ENCODE measurements at places on chromosomes 6 and 20. TPM values are rescaled to one million over a fixed set of nuclear protein-coding genes. Genes with fewer than 3 reads are reported as not detected.
A peak's percentile ranks its signal among the peaks of the same experiment; 100 is the strongest.

GRCh38 chr20:62953839-62954703 lies 1.6 kb downstream of the SLC17A9 start:
- H3K27me3 ChIP-seq: no peaks in the 10 kb centered on the region
- DNase-seq: no peak
- H3K4me1 ChIP-seq: peaks cover 31% of the 10 kb centered on the region
- H3K4me3 ChIP-seq: peak overlapping the region; percentile 51
- H3K36me3 ChIP-seq: peaks cover 17% of the 10 kb centered on the region

DNA sequence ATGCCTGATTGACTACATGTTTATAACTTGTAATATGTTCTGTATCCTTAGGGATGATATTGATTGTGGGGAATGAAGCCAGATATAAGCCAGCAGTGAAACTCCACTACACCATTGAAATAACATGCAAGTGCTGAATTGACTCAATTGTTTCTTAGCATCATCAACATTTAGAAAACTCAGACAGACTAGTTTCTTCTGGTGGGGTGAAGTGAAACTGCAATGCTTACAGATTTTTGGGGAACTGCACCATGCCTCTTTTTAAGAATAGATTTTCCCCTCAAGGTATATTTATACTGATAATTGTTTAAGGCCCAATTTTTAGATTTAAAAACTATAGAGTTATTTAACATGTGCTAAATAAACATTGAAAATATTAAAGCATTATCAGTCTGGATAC lies 1044.6 kb upstream of the EYS start:
- H3K4me3 ChIP-seq: no peak overlapping the region
- no peaks in the 10 kb centered on the region for H3K36me3 ChIP-seq
- no peak overlapping the region for H3K27ac ChIP-seq
- DNase-seq: no peak
- H3K27me3 ChIP-seq: no peaks in the 10 kb centered on the region

DNA sequence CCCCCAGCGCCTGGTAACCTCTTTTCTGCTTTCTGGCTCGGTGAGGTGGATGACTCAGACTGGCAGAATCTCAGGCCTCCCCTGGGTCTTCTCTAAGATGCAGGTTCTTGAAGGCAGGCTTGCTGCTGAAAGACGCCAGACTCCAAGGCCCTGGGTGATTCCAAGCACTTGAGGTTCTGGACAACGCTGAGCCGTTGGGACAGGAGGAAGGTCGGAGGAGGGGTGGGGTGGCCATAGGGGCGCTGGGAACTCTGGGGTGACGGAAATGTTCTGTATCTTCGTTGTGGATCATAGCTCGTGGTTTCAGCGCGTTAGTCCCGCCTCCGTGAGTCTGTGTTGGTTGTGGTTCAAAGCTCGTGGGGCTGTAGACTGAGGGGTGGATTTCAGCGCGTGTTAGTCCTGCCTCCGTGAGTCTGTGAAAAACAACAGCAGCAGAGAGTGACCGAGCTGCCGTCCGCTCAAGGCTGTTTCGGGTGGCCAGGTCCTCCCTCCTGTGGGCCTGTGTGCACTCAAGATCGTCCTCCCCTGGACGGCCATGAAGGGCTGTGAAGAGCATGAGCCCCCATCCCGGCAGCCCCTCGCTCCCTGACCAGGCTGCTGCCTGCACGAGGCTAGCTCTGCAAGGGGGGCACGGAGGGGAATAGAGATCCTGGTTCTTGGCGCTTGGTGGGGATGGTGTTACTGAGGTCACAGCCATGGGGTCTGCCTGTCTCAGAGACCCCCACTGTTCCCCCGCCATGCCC lies 7.7 kb downstream of the NTSR1 start:
- H3K36me3 ChIP-seq: no peaks in the 10 kb centered on the region
- H3K4me3 ChIP-seq: no peak overlapping the region
- H3K27ac ChIP-seq: no peak overlapping the region
- H3K27me3 ChIP-seq: peaks cover under 1% of the 10 kb centered on the region
- no peak for DNase-seq

DNA sequence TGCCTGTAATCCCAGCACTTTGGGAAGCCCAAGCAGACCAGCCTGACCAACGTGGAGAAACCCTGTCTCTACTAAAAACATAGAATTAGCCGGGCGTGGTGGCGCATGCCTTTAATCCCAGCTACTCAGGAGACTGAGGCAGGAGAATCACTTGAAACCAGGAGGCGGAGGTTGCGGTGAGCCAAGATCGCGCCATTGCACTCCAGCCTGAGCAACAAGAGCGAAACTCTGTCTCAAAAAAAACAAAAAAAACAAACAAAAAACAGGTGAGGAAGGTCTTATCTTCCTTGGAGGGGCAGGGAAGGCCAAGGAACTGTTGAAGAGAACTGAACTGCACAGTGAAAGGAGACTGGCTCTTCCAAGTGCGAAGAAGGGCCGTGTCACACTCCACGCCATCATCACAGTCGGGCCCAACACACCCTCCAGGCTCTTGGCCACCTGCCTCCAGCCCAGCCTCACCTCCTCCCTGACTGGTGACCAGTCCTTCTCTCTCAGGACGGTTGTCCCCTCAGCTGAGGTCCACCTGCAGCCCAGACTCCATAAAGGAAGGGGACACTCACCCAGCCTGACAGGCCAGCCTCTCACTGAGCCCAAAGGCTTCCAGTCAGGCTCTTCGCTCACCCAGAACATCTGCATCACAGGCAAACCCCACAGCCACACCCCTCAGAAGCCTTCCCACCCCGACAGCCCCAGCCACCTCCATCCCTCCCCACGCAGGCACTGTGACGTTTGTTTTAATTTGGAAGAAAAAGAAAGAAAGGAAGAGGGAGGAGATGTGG lies 4.1 kb downstream of the ZC3H12D start:
- peaks cover 30% of the 10 kb centered on the region for H3K4me1 ChIP-seq
- no peaks in the 10 kb centered on the region for H3K27me3 ChIP-seq
- H3K36me3 ChIP-seq: no peaks in the 10 kb centered on the region
- no peak for DNase-seq

- H3K27me3 ChIP-seq: no peaks in the 10 kb centered on the region
- H3K36me3 ChIP-seq: no peaks in the 10 kb centered on the region
- H3K27ac ChIP-seq: no peak overlapping the region
Measured at GRCh38 chr6:42774201-42774600, 7.7 kb upstream of the BICRAL start.

DNA sequence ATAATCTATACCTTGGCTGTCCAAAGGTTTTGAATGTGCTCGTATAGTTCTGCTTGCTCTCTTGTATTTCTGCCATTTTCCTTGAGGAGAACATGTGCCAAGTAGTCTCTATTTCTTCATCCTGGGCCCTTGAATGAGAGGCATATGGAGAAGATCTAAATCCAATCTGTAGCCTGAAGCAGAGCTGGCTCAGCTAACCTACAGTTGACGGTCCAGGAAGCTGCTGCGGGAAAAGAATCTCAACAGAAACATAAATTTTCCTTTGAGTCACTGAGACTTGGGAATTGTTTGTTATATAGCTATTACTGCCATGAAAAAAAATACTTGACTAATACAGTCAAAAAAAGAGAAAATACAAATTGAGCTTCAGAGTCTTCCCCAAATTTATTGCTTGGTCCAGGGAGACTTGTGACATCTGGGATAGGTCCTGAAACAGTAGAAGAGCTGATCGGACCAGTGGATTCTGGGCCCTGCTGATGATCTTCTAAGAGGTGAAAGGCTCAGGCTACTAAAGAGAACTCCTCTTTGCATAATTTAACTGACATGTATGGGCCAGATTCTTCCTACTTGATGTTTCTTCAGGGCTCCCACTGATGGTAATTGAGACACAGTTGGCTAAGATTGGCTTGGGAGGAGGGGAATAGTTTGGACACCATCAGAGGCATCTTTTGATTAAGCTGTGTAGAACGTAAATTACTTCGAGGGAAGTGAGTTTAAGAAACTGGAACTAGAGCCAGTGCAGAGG lies 29.9 kb upstream of the PLCB4 start:
- H3K36me3 ChIP-seq: no peaks in the 10 kb centered on the region
- no peak for DNase-seq
- no peak overlapping the region for H3K4me3 ChIP-seq
- H3K27me3 ChIP-seq: no peaks in the 10 kb centered on the region
- no peak overlapping the region for H3K27ac ChIP-seq
- H3K4me1 ChIP-seq: no peaks in the 10 kb centered on the region

GRCh38 chr6:158043586-158044524 lies 62.2 kb downstream of the SYNJ2 start:
- H3K4me1 ChIP-seq: peaks cover 55% of the 10 kb centered on the region
- H3K4me3 ChIP-seq: no peak overlapping the region
- peak overlapping the region; percentile 87 for H3K27ac ChIP-seq
- H3K27me3 ChIP-seq: no peaks in the 10 kb centered on the region

DNA sequence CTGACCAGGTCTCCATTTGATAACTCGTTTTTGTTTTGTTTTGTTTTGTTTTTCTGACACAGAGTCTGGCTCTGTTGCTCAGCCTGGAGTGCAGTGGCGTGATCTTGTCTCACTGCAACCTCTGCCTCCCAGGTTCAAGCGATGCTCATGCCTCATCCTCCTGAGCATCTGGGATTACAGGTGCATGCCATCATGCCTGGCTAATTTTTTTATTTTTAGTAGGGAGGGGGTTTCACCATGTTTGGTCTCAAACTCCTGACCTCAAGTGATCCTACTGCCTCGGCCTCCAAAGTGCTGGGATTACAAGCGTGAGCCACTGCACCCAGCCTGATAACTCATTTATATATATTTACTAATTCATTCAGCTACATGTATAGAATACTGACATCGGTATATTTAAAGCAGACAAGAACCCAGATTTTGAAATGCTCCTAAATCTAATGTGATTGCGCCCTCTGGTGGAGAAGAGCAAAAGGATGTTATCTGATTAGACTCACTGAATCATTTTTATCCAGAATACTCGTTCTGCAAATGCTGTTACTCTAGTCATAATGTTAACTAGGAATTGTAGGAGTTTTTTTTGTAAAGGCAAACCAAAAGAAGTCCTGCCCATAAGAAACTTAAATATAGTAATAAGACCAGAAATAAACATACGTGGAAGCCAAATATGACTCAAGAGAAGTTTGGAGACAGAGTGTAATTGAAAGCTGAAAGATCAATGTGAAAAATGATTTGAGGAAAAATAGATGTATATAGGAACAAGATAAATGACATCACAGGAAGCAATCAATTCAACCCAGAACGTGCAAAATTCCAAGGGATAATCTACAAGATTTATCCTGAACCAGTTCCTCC lies 5.3 kb upstream of the COL12A1 start:
- H3K4me3 ChIP-seq: no peak overlapping the region
- DNase-seq: no peak
- H3K36me3 ChIP-seq: no peaks in the 10 kb centered on the region
- no peaks in the 10 kb centered on the region for H3K27me3 ChIP-seq
- H3K4me1 ChIP-seq: peaks cover 38% of the 10 kb centered on the region

SEMG1 gene
- not detected for total RNA-seq

DOK5 gene
- 0.83 TPM for total RNA-seq

Data from esophagus muscularis mucosa (tissue), 4 donors.